PC-9 (cell line): ENCODE measurements at places on chromosomes 2 and 18. TPM values are rescaled to one million over a fixed set of nuclear protein-coding genes. Genes with fewer than 3 reads are reported as not detected.

Gene ALPG
- 0.76 and 1.2 TPM in 2 replicates for total RNA-seq

Gene PSMA8
- total RNA-seq, result not detected in 2 replicates

Gene OTX1
- 6.8 and 7.0 TPM in 2 replicates for total RNA-seq

Gene PLGLB2
- 0.90 and 1.9 TPM in 2 replicates for total RNA-seq

Gene REG3G
- not detected in 2 replicates for total RNA-seq

Gene GAL3ST2
- total RNA-seq, result 3.9 and 4.3 TPM in 2 replicates

Gene POTEJ
- total RNA-seq, result not detected in 2 replicates

Gene SLC16A14
- total RNA-seq, result 0.57 and 1.4 TPM in 2 replicates

Gene TMEM247
- not detected in 2 replicates for total RNA-seq

Gene MDH1B
- 2.7 and 4.1 TPM in 2 replicates for total RNA-seq

Gene DCDC2C
- not detected in 2 replicates for total RNA-seq

Gene LOXHD1
- not detected in 2 replicates for total RNA-seq

Gene EVA1A
- 10.8 and 18.2 TPM in 2 replicates for total RNA-seq

Gene MAB21L4
- 68.8 and 84.0 TPM in 2 replicates for total RNA-seq

Gene ITGAV
- total RNA-seq, result 25.0 and 28.0 TPM in 2 replicates

Gene GALNT5
- 1.3 and 1.9 TPM in 2 replicates for total RNA-seq

Gene CUL3
- total RNA-seq, result 155 and 200 TPM in 2 replicates

Gene C2orf49
- 16.2 and 19.8 TPM in 2 replicates for total RNA-seq

Gene OSBPL1A
- total RNA-seq, result 33.7 and 37.4 TPM in 2 replicates

Gene SLC9A4
- total RNA-seq, result 0.85 and 1.1 TPM in 2 replicates

Gene C2orf76
- 11.5 and 12.7 TPM in 2 replicates for total RNA-seq

Gene KCNS3
- total RNA-seq, result 28.8 and 34.9 TPM in 2 replicates

Gene RAB6C
- not detected in 2 replicates for total RNA-seq

Gene DLX1
- 0.87 TPM in 1 of 2 replicates, not detected in the other for total RNA-seq

Gene GLI2
- 11.6 and 14.6 TPM in 2 replicates for total RNA-seq

Gene MBD5
- total RNA-seq, result 35.1 and 46.5 TPM in 2 replicates

Gene METTL8
- total RNA-seq, result 21.8 and 24.3 TPM in 2 replicates

Gene ANKRD62
- total RNA-seq, result 0.20 TPM in 1 of 2 replicates, not detected in the other

Gene PCARE
- not detected in 2 replicates for total RNA-seq

Gene DSC2
- 13.9 and 16.5 TPM in 2 replicates for total RNA-seq

Gene TSPYL6
- not detected in 2 replicates for total RNA-seq

Gene MALL
- total RNA-seq, result 28.1 and 32.4 TPM in 2 replicates

Gene CAPN14
- 0.35 TPM in 2 replicates for total RNA-seq

Gene IGFBP5
- 5.5 and 10.0 TPM in 2 replicates for total RNA-seq

Gene DNER
- 0.28 and 0.58 TPM in 2 replicates for total RNA-seq

Gene GPR17
- not detected in 2 replicates for total RNA-seq

Gene CABLES1
- 10.0 and 11.8 TPM in 2 replicates for total RNA-seq

Gene SLC19A3
- 4.3 and 4.5 TPM in 2 replicates for total RNA-seq

Gene ASB18
- 0.46 TPM in 1 of 2 replicates, not detected in the other for total RNA-seq

Gene CNDP1
- not detected in 2 replicates for total RNA-seq

Gene CACNB4
- total RNA-seq, result 0.73 and 0.98 TPM in 2 replicates

Gene NHEJ1
- total RNA-seq, result 9.8 and 11.2 TPM in 2 replicates

Gene PDE1A
- 0.11 and 0.30 TPM in 2 replicates for total RNA-seq

Gene CCL20
- not detected in 2 replicates for total RNA-seq

Gene KLF7
- 12.5 and 20.0 TPM in 2 replicates for total RNA-seq

Gene PLEK
- total RNA-seq, result not detected in 2 replicates

Gene AGPS
- 101 and 107 TPM in 2 replicates for total RNA-seq

Gene LHCGR
- total RNA-seq, result not detected in 2 replicates

Gene REG1B
- total RNA-seq, result not detected in 2 replicates

Gene CD8A
- total RNA-seq, result 0.28 and 0.45 TPM in 2 replicates

Gene MARCHF4
- total RNA-seq, result 7.7 and 14.5 TPM in 2 replicates

Gene OR6B2
- total RNA-seq, result not detected in 2 replicates

Gene FBXO11
- total RNA-seq, result 49.3 and 49.4 TPM in 2 replicates

Gene CIB4
- not detected in 2 replicates for total RNA-seq

Gene RAB6D
- not detected in 2 replicates for total RNA-seq

Gene DSG1
- total RNA-seq, result not detected in 2 replicates

Gene HOXD8
- 0.39 and 0.50 TPM in 2 replicates for total RNA-seq

Gene GRP
- total RNA-seq, result not detected in 2 replicates

Gene SLC9A2
- 13.4 and 17.0 TPM in 2 replicates for total RNA-seq
